ENCODE measurements at places on chromosomes 13 and 19. TPM values are rescaled to one million over a fixed set of nuclear protein-coding genes. Genes with fewer than 3 reads are reported as not detected.

The IL11 gene
- total RNA-seq: not detected

GRCh38 chr13:49620170-49620621 is 8.1 kb upstream of the ARL11 start:
- no peak for DNase-seq

DNA sequence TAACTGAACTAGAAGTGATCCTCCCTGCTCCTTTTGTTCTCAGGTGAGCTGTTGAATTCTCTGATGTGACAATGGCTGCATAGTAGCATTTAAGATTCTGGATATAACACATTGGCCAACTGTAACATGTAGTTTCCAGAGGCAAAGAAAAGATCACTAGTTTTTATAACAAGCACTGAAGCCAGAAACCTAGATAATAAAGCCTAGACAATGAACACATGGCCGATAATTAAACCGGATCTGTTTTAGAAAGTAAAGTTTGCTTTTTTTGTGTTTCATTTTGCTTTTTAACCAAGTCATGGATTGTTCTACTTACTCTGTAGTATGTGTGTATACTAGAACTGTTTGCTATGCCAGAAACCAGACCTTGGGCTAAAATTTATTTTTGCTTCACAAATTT is 225.5 kb upstream of the KLHL1 start:
- DNase-seq: no peak

DNA sequence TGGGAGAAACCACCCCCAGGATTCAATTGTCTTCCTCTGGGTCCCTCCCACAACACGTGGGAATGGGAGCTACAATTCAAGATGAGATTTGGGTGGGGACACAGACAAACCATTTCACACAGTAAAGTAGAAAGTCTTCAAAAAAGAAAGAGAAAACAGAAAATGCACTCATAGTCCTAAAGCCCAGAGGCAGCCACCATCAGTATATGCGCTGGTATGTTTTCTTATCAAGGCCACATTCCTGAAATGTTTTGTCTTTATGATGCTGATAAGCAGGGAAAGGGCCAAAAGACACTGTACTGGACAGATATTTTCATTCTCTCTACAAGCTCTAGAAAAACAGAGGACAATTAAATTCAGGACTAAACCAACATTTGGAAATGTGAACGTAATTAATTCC is 375.8 kb upstream of the TSHZ3 start:
- no peak for DNase-seq

The WTIP gene
- total RNA-seq: 1.2 TPM

DNA sequence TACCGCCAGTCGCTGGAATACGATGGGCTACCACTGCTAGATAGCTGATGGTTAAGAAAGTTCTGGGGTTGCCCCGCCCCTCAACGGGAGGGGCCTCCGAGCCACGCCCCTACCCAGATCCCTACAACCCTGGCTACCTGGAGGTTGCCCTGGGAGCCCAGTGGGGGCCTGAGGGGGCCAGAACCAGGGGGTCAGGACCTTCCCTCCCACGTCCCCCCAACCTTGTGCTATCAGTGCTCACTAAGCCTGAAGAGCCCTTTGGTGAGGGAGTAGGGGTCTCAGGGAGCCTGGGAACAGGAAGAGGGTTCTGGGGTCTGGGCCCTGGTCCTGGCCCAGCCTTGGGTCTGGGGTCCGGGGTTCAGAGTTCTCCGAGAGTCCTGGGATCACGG is 8.9 kb downstream of the OCEL1 start:
- no peak for DNase-seq

DNA sequence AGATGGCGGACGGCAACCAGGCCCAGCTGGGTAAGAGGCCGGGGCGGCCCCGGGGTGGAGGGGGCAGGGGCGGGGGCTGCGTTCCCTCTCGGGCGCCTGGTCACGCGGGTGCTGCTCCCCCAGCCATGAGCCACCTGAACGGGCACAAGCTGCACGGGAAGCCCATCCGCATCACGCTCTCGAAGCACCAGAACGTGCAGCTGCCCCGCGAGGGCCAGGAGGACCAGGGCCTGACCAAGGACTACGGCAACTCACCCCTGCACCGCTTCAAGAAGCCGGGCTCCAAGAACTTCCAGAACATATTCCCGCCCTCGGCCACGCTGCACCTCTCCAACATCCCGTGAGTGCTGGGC is 11.1 kb downstream of the PTBP1 start:
- DNase-seq: no peak

The ZNF780B gene
- 30.7 TPM for total RNA-seq

The OR10H4 gene
- total RNA-seq: not detected

DNA sequence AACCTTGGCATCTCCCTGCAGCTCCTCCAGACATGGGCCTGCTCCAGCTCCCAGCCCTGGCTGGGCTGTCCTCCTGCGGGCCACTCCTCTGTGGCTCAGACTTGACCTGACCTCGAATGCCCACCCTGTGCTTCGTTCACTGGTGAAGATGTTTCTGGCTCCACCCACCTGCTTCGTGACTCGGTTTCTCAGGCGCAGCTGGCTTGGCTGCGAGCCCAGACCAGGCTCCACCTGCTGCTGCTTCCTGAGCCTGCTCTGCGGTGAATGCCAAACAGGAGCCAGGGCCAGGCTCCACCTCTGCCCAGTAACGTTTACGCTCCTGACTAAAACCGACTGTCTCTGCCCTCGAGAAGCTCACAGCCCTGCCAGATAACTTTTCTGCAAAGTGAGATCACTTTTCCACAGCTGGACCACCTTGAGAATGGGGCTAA is 8.9 kb upstream of the RSPH6A start:
- no peak for DNase-seq

The PNMA8C gene
- not detected for total RNA-seq

DNA sequence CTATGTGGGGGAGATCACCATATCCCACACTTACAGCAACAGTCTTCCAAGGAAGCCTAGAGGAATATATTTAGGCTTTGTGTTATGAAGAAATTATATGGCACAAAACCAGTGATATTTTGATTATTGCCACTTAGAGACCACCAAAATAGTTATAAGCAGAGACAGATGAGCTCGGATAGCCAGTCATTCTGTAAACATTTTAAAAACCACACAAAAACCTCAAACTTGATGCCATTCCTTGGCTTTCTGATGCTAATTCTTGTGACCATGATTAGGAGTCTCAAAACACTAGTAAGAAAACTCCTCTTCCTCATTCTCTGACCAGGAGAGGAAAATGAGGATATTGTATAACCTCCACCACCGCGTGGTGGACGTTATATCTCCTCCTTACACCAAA is 496.4 kb downstream of the FOXO1 start:
- no peak for DNase-seq
